ENCODE measurements at places on chromosomes 2 and 18. TPM values are rescaled to one million over a fixed set of nuclear protein-coding genes. Genes with fewer than 3 reads are reported as not detected.

CDKL4 gene
- total RNA-seq, result 0.24 TPM

LCT gene
- not detected for total RNA-seq

RAPGEF4 gene
- total RNA-seq, result 0.77 TPM

KLF7 gene
- total RNA-seq, result 31.8 TPM

PID1 gene
- total RNA-seq, result 0.40 TPM

PLEKHH2 gene
- total RNA-seq, result 5.0 TPM

QPCT gene
- 15.9 TPM for total RNA-seq

ONECUT2 gene
- total RNA-seq, result 1.9 TPM

DNA sequence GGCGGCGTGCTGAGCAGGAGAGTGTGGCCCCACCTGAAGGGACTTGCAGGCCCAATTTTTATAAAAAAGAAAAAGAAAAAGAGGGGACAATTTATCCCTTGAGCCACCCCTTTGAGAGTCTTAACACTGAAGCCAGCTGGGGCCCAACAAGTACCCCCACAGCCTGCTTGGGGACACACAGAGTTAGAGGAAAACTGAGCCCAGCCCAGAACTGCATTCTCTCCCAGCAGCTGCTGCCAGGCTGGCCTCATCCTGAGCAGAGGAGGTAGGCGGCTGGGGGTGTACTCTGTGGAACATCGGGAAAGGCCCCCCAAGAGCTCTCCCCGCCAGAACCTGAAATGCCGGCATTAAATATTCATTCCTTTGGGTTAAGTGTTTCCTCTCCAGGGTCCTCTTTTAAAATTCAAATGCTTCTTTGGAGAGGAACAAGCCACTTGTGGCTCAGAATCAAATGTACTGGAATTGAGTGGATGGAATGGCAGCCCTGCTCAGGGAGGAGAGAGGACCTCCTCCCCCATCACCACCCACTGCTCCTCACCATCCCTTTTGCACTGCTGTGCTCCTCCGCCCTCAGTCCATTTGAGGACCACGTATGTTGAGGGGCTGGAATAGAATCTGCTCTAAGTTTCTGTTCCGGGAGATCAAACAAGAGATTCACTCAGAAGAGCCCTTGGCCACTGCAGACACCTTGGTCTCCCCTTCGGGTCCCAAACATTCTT is 45.6 kb downstream of the C1QL2 start:
- peak; percentile 64 for DNase-seq

DNA sequence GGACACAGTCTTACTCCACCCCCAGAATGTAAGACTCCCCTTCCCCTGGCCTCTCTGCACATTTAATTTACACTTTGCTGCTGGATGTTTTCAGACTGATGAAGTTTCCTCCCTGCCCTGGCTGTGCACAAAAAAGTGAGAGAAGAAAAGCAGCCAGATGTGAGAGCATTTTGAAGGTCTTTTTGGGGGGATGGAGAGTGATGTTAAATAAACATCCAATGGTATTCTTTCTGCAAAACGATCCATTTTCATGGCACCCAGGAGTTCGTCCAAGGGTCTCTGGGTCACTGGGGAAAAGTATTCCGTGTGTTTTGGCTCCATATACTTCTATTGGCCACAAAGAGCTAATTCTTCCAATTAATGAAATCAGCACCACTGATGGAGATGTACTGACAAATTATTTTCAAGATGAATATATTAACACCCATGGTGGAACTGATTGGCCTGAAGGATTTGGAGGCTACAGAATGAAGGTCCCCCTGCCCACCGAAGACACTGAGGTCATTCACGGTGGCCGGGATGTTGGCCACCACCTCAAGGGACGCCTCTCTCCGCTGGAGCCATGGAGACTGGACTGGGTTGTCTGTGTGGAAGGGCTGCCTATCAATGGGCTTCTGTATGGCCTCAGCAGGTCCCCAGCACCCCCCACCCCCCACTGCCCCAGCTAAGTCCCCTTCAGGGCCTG is 107.6 kb upstream of the PKDCC start:
- no peak for DNase-seq

GRCh38 chr18:63102941-63103744 is 216.4 kb downstream of the BCL2 start:
- peak; percentile 82 for DNase-seq

DNA sequence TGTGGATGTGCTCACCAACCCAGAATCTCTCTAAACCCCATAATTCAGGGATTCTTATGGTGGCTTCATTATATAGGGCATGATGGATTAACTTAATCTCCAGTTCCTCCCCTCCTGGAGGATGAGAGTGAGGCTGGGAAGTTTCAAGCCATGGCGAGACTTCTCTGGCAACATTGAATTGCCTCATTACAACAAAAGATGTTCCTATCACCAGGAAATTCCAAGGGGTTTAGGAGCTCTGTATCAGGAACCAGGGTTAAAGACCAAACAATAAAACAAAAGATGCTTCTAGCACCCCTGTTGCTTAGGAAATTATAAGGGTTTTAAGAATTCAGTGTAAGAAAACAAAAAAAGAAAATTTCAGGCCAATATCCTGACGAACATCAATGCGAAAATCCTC is 100.1 kb downstream of the NAB1 start:
- no peak for DNase-seq

DNA sequence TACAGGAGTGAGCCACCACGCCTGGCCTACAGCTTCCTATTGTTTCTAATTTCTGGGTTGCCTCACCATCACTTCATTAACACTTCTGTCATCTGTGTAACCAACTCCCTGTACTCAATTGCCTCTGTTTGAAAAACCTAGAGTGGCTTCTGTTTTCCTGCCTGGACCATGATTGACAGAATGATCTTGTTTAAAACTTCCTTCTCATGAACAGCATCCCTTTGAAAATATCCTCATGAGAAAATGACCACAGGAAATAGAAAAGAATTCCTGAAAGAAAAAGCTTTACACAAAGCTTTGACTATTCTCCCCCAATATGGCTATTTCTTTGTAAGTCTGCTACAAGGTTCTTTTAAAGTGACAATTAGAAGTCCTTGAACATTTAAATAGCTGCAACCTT is 672.3 kb downstream of the ARHGAP15 start:
- no peak for DNase-seq

- DNase-seq, result no peak
Observed at GRCh38 chr2:173734797-173735196, 230.4 kb downstream of the SP3 start.

DNA sequence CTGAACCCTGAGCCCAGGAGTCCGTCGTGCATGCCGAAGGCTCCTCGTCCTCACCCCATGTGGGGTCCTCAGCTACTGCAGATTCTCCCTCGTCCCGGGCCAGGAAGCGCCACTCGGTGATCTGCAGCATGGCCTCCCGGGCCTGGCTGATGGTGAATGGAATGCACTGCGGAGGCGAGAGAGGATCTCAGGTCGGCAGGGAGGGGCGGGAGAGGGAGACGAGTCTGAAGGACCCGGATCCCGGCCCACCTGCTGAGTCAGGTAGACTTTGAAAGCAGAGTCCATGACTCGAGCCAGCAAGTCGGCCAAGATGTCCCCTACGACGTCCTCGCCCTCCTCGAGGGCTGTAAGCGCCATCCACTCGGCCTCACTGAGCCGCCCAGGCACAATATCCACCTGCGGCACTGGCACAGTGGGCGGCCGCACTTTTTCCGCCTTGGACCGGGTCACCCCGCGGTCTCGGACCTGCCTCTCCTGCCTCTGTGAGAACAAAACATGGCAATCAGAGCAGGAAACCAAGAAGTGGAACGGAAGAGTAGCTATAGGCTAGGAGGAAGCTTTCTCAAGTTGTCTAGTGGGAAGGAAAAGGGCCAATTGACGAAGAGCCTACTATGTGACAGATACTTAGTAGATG is 5.5 kb downstream of the C2orf81 start:
- DNase-seq, result peak; percentile 57

GRCh38 chr18:40058811-40059570 is 1896.0 kb upstream of the PIK3C3 start:
- no peak for DNase-seq

DNA sequence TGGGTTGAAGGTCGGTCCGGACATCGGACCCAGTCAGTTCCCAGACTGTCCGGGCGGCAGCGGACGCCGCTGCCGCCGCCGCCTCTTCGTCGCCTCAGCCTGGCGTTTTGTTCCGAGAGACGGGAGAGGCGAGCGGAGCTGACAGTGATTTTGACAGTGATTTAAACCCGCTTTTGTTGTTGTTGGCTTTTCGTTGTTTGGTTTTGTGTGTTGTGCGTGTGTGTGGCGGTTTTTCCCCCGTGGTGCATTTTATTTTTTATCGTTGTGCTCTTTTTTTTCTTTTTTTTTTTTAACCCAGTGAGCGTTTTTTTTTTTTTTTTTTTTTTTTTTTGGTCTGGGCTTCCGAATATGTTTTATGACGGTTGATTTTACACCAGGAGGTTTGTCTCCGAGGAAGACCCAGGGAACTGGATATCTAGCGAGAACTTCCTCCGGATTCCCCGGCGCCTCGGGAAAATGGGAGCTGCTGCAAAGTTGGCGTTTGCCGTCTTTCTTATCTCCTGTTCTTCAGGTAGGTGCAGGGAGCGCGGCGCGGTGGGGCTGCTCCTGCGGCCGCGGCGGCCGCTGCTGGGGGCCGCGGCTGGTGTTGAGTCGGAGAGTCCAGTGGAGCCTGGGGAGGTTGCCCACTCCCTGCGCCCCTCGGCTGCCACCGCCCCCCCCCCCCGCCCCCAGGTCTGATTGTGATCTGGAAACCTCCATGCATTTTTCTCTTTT is at the start of gene ACVR2A:
Gene ACVR2A, plus strand, starts transcription at position 333 of the 714 bp plus-strand sequence. Its CDS starts 124 bp downstream, at position 457.
- peak; percentile 82 for DNase-seq

DNA sequence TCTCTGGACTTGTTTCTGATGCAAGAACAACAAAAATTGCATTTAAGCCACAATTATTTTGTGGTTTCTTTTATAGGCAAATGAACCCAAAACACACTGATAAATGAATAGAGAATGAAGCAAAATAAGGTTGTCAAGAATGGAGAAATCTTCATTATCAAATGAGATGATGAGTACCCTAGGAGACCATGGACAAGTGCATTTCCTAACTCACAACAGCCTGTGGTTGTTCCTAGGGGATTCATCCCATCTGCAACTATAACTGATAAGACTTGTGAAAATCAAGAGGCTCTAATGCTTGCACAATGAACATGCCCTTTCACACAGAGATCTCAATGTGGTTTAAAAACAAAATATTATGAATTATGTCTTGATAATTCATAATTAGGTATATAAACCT is 159.9 kb downstream of the PDE1A start:
- DNase-seq, result no peak

DNA sequence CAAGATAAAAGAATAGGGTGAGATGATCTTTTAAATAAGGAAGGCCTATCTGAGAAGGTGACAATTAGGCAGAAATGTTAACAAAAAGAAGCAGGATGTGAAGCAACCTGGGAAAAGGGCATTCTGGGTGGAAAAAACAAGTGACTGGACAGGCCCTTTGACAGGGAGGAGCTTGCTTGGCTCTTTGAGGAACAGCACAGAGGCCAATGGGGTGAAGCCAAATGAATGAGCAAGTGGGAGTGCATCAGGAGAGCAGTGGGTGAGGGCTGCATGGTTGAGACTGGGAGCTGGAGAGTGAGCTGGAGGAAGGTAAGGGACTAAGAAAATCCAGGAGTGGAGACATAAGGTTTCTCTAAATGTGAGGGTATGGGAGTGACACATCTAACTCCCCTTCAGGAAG is 126.9 kb downstream of the TDRD15 start:
- DNase-seq, result no peak

- peak; percentile 74 for DNase-seq
Observed at GRCh38 chr2:24919506-24920097, 435 bp downstream of the ADCY3 start.

GRCh38 chr2:221490506-221491060 is 81.5 kb downstream of the EPHA4 start:
- DNase-seq, result no peak

DNA sequence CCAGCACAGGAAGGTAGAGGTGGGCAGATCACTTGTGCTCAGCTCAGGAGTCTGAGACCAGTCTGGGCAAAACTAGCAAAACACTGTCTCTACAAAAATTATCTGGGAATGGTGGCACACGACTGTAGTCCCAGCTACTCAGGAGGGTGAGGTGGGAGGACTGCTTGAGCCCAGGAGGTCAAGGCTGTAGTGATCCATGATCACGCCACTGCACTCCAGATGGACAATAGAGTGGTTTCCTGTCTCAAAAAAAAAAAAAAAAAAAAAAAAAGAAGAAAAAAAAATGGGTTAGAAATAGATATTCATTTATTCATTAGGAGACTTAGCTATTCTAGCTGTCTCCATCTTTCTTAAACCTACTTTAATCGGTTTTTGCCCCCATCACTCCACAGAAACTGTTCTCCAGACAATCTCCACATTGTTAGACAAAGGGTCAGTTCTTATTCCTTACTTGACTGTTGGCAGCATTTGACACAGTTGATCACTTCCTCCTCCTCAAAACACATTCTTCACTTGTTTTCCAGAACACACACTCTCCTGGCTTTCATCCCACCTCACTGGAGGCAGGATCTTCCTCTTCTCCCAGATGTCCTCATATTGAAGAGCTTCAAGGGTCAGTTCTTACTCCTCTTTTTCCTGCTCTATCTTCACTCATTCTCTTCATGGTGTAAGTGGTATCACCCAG is 103.1 kb downstream of the DTNB start:
- no peak for DNase-seq

DNA sequence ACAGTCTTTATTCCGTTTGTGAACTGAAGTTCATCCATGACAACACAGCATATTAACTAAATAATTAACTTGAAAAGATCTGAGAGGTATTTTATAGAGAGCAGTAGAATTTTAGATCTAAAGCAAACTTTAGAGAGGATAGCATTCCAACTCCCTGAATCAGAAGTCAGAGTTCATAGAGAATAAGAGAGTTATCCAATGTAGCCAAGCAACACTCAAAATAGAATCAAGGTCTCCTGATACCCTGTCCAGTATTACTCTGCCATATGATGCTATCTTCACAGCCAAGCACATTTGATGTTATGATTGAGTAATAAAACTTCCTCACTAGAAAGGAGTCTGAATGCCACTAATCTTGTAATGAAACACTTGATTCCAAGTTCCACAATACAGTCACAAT is 55.5 kb downstream of the RIT2 start:
- no peak for DNase-seq

DNA sequence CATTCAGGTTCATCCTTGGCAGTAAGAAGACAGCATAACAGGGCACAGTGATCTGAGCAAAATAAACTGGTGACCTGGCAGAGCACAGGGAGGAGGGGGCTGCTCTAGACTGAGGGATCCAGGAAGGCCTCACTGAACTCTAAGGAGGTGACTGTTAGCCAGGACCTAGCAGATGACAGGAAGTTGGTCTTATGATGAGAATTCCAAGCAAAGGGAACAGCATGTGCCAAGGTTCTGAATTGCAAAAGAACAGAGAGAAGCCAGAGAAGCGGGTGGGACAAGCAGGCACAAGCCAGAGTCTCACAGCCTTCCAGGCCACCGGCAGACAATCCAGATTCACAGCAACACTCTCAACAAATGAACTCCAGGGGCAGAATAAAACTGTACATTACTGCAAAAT is 152.7 kb upstream of the PTPRM start:
- DNase-seq, result no peak

GRCh38 chr2:12623051-12623450 is 93.7 kb upstream of the TRIB2 start:
- no peak for DNase-seq

- DNase-seq, result no peak
Observed at GRCh38 chr2:29247336-29247914, 132.2 kb downstream of the CLIP4 start.

- DNase-seq, result no peak
Observed at GRCh38 chr2:234979204-234980167, 27.7 kb downstream of the SH3BP4 start.

GRCh38 chr18:24259869-24260641 is 121.2 kb downstream of the CABYR start:
- no peak for DNase-seq

- DNase-seq, result peak; percentile 91
Observed at GRCh38 chr18:46148810-46149209, 44.6 kb downstream of the HAUS1 start.

Data from endodermal cell (in vitro differentiated cells).